ENCODE measurements at places on chromosomes 1 and 21.

GRCh38 chr1:114093624-114094362, 59.9 kb downstream of the SYT6 start:
- DNase-seq = no peak

DNA sequence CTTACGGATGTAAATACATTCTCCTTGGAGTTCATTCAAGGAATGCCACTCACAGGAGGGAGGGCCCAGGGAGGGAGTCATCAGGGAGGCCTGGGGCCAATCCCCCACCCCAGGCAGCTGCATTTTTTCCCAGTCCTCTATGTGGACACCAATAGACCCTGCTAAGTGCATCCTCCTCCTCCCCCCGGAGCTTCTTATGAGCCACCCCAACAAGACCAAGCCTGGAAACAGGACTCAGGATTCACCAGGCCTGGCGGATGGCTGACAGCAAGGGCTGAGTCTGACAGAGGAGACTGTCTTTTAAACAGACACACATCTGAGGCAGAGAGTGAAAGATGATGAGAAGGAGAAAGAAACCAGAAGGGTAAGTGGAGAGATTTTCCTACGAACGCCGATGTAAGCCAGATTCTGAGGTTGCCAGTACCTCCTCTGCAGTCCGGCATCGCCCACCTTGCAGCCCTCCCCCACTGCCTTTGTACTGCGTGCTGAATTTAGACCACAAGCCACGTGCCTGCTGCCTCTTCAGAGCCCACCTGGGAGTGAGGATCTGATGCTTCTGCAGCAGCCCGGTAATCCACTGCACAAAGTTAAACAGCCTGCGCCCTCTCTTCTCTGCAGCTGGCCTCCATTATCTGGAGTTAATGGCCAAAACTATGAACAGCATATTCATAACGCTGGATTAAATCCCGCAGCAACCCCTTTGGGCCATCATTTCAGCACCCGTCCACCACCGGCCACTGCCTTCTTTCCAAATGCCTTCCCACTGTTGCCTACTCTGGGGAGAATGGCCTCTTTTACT, 17.6 kb upstream of the SFPQ start:
- DNase-seq = no peak

DNA sequence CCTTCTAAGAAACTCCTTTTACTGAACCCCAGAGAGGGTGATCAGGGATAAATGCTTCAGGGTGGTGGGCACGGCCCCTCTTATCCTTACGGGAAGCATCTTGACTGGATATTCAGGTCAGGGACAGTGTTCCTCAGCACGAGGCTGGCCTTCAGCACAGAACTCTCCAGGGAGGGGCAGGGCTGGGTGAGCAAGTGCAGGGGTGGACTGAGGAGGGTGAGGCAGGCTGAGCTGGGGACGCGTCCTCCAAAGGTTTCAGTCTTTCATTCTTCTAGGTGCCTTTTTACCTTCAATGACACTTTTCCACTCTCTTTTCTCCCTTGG, 52.3 kb downstream of the RASSF5 start:
- DNase-seq = no peak

- no peak for DNase-seq
These were observed 325.6 kb downstream of the TTLL7 start for GRCh38 chr1:83673312-83673711.

GRCh38 chr1:26941311-26941710, 19.0 kb downstream of the KDF1 start:
- DNase-seq = no peak

DNA sequence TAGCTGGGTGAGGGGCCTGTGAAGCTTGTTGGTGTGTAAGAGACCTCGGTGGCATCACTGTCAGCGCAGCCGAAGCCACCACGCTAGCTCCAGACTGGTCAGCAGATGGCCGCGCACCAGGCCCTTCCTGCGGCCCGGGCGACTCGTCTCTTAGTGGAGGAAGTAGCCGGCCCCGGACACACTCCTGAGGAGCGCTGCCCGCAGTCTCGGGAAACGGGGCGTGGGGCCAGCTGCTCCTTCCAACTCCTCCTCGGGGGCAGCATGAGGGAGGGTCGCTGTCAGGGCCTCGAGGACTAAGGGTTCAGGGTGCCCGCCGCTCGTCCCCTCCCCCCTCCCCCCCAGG, 20.4 kb downstream of the H3-3A start:
- peak; percentile 42 for DNase-seq

GRCh38 chr1:225694151-225694603, 41.3 kb upstream of the ENAH start:
- DNase-seq = no peak

DNA sequence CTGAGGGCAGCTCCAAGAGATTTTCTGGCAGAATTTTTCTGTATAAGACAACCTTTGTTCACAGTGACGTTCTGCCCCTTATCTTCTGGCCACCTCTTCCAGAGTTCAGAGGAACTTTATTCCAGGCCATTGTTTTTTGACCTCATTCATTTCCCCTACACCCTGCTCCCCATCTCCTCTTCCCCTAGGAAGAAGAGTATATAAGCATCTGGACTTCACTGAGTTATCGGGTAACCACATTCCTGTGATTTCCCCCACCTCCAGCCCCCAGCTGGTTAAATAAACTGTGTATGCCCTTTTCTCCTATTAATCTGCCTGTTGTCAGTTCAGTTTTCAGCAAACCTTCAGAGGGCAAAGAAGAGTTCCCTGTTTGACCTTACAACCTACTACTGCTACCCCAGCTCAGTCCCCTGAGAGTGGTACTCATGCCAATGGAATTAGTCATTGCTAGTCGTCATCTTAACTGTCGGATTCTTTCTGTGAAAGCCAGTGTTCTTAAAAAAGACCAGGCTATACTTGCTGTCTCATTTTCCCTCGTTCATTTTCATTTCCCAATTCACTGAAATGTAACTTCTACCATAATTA, 14.3 kb upstream of the ALG14 start:
- no peak for DNase-seq

DNA sequence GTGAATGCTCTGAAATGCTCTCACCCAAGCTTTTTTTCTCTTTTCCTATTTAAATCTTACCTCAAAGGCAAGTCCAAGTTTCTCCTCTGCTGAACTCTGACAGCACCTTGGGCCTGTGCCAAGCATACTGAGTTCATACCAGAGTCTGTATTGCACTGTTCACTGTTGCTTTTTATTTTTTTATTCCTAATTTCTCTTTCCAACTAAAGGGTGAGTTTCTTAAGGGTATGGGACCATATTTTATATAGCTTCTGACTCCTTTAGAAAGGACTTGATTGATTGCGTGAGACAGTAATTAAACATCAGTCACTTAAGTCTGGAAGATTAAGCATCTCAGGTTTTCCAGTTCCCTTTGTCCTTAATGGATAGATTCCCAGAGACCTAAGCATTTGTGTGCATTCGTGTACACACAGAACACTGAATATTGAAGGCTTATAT, 69.9 kb downstream of the CACHD1 start:
- no peak for DNase-seq

- DNase-seq = peak; percentile 62
These were observed 1.4 kb downstream of the KLHL21 start for GRCh38 chr1:6601049-6601922.

GRCh38 chr1:21653744-21654100, 15.4 kb downstream of the RAP1GAP start:
- DNase-seq = peak; percentile 87

GRCh38 chr1:110903853-110904500, 31.0 kb downstream of the CD53 start:
- DNase-seq = no peak
